ENCODE measurements at places on chromosomes 2 and 18.

- no peak for DNase-seq
Measured at GRCh38 chr2:168568476-168569267, 112.6 kb downstream of the CERS6 start.

DNA sequence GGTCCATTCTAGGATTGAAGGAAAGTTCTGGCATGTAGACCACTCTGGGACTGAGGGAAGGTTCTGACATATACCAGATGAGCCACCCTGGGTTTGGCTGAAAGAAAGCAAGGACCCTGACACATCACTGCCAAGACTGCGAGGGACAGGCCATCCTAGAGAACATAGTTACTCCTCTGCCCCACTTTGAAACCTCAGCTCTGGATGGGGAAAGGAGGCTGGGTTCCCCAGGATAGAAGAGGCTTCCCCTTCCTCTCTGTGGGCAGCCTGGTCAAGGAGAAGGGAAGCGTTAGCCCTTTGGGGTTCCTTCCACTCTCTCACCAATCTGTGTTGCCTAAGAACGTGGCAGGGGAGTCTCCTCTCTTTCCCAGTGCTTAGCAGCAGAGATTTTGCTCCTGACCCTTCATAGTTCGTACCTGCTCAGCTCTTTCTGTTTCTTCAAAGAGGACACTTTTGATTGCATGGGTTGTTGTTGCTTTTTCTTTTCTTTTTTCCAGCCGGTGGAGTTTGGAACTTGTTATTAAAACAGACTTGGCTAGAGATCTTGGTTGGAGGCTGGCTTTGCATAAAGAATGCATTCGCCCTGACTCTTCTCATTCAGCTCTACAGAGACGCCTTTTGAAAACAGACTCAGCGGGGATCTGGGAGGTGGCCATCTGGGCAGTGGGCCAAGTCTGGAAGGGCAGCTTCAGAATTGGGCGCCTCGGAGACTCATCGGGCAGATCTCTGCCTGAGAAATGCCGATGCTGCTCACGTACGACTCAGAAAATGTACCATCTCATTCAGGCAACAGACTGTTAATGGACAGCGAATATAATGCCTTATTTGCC lies 166.1 kb downstream of the CLIP4 start:
- DNase-seq, result peak; percentile 62

DNA sequence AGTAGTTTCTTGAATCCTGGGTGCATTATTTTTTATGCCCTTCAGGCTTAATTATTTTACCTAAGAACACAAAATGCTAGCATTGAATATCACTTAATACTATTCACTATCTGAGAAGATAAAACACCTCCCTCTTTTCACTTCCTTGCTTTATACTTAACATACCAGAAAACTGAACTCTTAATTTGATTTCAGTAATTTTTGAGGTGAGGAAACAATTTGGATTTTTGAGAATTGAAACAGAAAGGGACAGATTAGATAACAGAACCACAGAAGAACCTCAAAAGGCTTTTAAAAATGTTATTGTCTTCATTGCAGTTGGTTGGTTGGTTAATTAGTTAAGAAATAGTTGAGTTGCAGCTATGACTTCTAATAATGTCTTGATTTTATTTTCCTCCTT lies 69.5 kb downstream of the GPD2 start:
- no peak for DNase-seq

- no peak for DNase-seq
Measured at GRCh38 chr2:62142054-62142453, 53.9 kb upstream of the B3GNT2 start.

- DNase-seq, result no peak
Measured at GRCh38 chr2:59967691-59968090, 585.8 kb downstream of the BCL11A start.

GRCh38 chr2:239758279-239758877 lies 266.8 kb downstream of the NDUFA10 start:
- no peak for DNase-seq

GRCh38 chr18:59957957-59958356 lies 58.2 kb downstream of the PMAIP1 start:
- peak; percentile 76 for DNase-seq

DNA sequence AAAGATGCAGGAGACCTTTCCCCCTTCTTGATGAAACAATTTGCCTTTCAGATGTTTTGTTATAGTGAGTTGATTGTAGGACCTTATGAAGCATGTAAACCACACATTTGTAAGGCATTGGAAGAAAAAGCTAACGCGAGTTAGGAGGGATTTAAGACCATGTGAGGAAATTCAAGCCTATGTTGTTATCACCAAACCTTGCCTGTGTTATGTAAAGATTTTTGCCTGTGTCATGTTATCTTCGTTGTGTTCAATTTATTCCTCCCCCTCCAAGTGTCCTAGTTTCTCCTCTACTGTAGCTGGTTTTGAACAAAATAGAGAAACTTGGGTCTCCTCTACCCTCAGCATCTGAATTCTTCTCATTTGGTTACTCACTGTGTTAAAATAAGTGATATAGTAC lies 173.0 kb downstream of the NEDD4L start:
- no peak for DNase-seq

GRCh38 chr18:2570772-2571199 lies 519 bp downstream of the METTL4 start:
- peak; percentile 80 for DNase-seq

- no peak for DNase-seq
Measured at GRCh38 chr2:15391751-15392150, 169.4 kb downstream of the NBAS start.

GRCh38 chr2:79799729-79800128 lies 286.9 kb downstream of the CTNNA2 start:
- no peak for DNase-seq

GRCh38 chr2:64414736-64415435 lies 39.1 kb upstream of the LGALSL start:
- DNase-seq, result no peak

- DNase-seq, result no peak
Measured at GRCh38 chr2:187485523-187485922, 37.5 kb upstream of the CALCRL start.

GRCh38 chr2:175984846-175985245 lies 17.2 kb downstream of the LNPK start:
- DNase-seq, result no peak

DNA sequence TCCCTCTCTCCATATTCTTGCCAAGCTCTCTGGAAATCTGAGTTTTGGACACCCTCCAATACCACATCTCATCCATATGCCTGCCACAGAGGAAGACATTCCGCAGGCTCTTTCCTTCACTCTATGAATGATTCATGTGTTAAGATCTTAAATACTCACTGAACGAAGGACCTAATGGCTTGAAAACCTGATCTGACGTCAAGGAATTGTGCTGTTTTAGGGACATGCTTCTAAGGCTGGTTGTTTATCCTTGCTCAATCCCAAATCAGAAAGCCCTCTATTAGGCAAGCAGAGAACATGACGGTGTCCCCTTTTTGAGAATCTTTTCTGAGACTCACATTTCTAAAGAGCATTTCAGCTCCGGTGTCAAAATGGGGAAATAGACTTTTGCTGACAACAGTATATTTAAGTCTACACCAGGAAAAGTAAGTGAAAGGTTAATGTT lies 83.7 kb upstream of the GALNT5 start:
- no peak for DNase-seq

DNA sequence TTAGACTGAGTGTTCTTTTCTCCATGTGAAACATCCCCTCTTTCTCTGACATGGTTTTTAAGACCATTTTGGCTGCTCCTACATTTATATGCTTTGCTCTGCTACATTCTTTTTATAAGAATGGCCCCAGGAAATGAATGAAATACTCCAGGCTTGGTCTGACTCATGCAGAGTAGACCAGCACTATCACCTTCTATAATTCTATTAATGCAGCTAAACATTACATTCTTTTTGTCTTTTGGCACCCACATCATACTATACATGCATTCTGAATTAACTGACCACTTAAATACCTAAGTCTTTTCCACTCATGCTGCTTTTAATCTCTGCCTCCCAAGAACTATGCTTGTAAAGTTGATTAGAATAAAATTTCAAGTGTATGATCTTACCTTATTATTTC lies 94.1 kb downstream of the AAK1 start:
- DNase-seq, result no peak

- DNase-seq, result no peak
Measured at GRCh38 chr2:100178085-100178788, 35.8 kb upstream of the AFF3 start.

- DNase-seq, result no peak
Measured at GRCh38 chr2:177279847-177280246, 15.3 kb upstream of the NFE2L2 start.

DNA sequence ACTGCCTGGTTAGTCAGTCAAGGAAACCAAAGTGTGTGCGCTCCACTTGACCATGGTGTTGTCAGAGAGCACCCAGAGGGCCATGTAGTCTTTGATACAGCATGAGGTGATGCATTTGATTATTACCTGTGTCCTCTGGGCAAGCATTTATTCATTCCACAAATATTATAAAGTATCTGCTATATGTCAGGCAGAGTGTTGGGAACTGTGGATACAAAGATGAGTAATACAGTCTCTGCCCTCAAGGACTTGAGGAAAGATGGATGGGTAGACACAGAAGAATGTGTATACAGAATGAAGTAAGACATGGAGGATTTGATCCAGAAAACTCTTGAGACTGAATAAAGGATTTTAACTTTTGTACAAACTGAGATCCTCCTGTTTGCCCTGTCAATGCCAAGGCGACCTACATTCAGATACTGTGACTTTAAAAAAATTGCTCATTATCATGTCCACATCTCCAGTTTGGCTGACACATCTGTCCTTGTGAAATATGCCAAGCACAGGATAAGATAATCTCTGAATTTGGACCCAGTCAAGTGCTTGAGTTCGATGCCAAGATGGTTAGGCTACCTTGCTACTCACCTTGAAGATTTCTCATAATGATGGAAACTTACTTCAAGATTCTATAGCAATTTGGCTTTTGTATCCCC lies 50.8 kb downstream of the ACYP2 start:
- DNase-seq, result no peak

GRCh38 chr2:181872178-181872577 lies 19.4 kb upstream of the ITPRID2 start:
- DNase-seq, result no peak

DNA sequence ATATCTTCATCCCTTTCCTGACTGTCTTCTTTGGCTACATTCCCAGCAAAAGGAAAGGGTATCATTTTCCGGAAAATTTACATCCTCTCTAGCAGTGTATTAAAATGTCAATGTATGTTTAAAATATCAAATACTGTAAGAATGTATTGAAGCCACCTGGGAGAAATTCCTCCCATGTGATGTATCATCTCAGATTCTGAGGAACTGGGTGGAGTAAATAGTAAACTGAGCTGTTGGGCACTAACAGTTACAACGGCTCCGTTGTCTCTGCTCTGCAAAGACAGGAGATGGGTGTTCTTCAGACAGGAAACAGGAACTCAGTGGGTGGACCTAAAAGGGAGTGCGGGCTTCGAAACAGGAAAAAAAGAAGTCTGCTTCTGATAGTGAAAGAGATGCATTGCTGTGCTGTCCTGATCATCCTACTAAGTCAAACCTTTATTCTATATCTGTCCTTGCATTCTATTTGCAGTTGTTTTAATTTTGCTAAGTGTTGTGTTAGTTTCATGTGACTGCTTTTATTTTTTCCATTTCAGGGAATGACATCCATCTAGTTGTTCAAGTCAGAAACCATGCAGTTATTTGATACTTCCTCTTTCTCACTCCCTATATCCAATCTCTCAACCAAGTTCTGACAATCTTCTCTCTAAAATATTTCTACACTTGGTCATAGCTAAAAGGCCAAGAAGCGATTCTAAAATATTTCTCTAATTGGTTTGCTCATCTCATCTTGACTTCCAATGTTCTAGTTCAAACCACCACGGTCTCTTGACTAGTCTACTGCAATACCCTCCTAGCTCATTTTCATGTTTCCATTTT lies 19.4 kb downstream of the DOK1 start:
- no peak for DNase-seq

DNA sequence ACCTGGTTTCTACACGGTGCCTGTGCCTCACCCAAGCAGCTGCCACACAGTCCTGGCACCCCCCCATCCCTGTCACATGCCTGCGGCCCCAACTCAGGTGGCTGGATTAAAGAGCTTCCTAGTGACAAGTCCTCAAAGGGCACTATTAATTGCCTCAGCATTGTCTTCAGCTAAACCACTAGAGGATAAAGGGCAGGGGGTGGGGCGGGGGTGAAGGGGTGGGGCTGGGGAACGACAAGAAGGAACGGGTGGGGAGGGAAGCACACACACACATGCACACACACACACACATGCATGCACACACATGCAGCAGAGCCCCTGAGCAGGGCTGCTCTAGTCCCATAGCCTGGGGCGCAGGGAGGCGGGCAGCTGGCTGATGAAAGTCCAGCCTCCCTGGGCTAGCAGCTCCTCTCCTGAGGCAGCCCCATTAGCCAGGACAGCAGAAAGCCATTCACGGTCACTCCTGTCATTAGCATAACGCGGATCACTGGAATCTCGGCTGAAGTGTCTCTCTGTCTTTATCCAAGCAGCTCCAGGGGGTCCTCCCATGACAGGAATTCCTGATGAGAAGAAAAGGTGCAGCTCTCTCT lies 7.4 kb upstream of the TEX261 start:
- DNase-seq, result peak; percentile 28

DNA sequence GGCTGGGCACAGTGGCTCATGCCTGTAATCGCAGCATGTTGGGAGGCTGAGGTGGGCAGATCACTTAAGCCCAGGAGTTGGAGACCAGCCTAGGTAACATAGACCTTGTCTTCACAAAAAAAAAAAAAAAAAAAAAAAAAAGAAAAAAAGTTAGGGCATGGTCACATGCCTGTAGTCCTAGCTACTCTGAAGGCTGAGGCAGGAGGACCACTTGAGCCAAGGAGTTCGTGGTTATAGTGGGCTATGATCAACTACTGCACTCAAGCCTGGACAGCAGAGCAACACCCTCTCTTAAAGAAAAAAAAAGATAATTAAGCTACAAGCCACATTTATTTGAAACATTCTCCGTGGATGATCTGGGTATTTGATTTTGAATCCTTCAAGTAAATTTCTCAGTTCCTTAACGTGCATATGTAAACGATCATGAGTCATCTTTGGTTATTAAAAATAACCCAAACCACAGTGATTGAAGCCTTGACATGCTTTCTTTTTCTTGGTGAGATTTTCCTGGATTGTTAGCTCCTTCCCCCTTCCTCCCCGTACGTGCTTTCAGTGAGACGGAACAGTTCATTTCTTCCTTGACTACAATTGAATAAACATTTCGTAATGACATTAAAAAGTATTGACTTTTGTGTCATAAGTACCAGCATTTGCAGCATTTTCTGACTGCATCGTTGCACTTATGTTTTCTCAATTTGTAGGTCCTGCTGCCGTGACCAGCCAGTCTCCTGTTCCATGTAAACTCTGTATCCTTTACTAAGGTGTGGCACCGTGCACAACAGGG lies 20.3 kb downstream of the RMC1 start:
- DNase-seq, result peak; percentile 33

DNA sequence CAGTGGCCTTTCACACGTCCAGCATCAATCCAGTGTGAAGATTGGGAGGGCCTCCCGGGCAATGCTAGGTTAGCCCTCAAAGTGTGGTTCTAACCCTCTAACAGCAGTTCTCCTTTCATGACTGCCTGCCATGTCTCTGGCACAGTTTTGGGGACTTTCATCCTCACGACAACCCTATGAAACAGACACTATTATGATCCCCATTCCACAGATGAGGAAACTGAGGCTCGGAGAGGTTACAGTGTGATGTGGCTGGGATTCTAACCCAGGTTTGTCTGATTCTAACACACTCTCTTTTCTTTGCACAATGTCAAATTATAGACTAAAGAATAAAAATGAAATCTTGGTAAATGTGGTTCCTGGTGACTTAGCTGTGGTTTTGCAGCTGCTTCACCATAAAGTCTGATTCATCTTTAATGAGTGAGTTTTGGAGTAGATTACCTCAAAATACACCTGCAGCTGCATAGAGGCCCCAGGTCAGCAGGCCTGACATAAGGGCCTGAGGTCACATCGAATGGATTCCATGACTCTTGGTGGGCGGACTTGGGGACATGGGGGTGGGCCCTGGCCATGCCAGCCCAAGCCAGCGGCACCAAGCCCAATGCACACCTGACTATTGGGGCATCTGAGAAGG lies 214.4 kb downstream of the GLI2 start:
- no peak for DNase-seq
